Endothelial cell of umbilical vein (primary cell): ENCODE measurements at places on chromosomes 4 and X. TPM values are rescaled to one million over a fixed set of nuclear protein-coding genes. Genes with fewer than 3 reads are reported as not detected.

- DNase-seq = no peak
Measured at GRCh38 chrX:101744085-101744484, 84.4 kb upstream of the ARMCX2 start.

- DNase-seq = no peak
Measured at GRCh38 chrX:56764975-56765791, 36.1 kb downstream of the NBDY start.

- no peak for DNase-seq
Measured at GRCh38 chrX:38678821-38679220, 117.5 kb downstream of the TSPAN7 start.

DNA sequence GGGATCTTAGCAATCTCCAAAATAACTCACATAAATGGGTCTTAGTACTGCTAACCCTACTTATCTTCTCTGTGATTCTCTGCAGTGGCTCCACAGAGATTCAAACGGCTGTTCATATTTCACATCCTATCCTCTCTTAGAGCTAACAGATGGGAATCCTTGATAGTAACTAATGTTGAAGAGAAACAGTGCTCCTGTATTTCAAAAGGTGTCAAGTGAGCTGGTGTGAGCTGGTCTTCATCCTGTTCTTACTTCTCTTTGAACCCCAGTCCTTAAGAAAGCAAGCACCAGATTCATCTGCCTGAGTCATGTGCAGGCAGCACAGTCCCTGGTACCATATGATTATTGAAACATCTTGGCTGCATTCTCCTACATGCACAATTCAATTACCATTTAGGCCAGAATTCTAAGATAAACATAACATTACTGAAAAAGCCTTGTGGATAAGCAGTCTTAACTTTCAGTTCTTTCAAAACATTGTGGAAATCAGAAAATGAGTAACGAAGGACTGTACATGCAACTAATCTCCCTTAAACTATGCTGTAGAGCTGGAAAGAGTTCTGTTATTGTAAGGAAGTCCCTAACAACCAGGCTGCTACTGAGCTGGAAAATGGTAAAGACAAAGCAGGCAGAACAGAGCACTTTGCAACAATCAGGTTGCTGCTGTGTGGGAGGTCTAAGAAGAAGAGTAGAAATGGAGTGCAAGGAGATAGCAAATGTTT lies 153.1 kb downstream of the NPNT start:
- DNase-seq = peak; percentile 42

GRCh38 chr4:42965326-42965725 lies 72.8 kb downstream of the GRXCR1 start:
- DNase-seq = no peak

DNA sequence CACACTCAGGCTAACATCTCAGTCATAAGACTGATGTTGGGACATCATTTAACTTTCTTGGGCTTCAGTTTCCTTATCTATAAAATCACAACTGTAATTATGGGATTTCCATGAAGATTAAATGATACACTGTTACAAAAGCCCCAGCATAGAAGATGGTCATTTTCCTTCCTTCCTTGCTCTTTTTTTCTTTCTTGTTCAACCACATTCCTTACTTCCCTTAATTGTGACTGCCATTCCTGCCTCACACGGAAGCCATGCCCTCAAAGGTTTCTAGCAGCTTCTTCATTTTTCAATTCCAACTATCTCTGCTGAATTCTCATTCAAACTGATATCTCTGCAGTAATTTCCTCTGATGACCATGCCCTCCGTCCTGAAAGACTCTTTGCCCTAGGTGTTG lies 311.8 kb downstream of the PPP3CA start:
- no peak for DNase-seq

DNA sequence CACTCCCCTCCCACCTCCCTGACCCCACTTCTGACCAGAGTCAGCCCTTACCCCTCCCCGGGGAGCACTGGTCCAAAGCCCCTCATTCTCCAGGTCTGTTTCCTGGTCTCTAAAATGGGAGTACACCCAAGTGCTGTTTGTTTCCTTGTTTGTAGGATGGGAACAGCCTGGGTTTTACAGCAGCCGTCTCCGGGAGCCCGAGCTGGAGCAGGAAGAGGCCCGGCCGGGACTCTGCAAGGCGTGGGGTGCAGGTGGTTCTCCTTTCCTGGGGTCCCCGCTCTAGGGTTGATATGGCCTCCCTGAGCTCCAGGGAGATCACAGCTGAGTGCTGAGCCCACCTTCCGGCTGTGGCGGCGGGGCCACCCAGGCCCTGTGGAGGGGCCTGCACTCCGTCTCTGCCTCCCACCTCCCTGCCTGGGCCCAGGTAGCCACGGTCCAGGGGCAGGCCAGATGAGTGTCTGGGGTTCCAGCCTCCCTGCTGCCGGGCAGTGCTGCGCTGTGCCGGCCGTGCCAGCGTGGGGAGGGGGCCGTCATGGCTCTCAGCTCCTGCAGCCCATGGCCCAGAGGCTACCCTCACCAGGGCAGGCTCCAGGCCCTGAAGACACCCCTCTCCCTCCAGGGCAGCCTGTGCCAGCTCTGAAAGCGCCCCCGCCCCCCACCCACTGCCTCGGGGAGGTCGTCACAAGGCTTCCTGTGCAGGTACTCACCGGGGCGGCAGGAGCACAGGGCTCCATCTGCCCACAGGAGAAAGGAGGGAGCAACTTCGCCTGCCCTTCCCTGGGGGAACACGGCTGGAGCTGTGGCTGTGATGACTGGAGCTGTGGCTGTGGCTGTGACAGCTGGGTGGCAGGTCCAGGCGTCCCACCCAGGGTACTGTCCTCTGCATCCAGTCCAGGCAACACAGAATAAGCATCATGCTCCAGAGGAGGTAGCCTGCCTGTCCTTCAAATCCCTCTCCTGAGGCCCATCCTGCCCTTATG lies 98.8 kb downstream of the ADRA2C start:
- no peak for DNase-seq

The ZNF630 gene
- 1.5 and 1.6 TPM in 2 replicates for total RNA-seq

GRCh38 chr4:6364581-6364980 lies 94.9 kb downstream of the WFS1 start:
- no peak for DNase-seq

- DNase-seq = peak; percentile 39
Measured at GRCh38 chrX:40748977-40749376, 13.6 kb upstream of the MED14 start.

- DNase-seq = peak; percentile 44
Measured at GRCh38 chrX:24146283-24146949, 3.1 kb upstream of the ZFX start.

GRCh38 chrX:19630228-19630627 lies 114.9 kb upstream of the MAP3K15 start:
- no peak for DNase-seq

The YY2 gene
- total RNA-seq = 2.4 and 3.0 TPM in 2 replicates

DNA sequence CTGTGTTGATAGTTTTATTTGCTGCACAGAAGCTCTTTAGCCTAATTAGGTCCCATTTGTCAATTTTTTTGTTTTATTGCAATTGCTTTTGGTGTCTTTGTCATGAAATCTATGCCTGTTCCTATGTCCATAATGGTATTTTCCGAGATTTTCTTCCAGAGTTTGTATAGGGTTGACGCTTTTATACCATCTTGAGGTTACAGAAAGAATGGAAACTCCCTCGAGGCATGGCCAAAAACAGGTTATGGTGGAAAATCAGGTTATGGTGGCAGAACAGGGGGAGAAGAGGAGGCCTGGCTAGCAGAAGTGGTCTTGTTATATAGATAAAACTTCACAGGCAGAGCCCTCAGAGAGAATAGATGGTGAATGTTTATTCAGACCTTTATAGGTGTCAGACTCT lies 21.6 kb downstream of the OPHN1 start:
- DNase-seq = no peak

DNA sequence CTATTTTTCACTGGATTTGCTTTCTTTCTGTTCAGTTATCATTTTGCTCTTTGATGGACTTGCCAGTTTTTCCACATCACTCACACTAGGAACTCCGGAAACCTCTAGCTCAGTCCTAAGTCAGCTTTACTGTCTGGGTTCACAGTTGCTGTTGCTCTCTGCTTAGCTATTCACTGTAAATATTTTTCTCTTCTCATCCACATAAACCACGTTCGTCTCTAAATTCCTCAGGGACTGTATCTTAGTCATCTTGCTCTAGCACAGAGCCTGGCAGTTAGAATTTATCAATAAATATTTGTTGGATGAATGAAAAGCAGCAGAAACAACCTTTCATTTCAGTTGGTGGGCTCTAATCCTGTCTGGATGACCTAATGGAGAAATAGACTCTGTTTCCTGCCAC lies 119.4 kb upstream of the DMD start:
- DNase-seq = no peak

DNA sequence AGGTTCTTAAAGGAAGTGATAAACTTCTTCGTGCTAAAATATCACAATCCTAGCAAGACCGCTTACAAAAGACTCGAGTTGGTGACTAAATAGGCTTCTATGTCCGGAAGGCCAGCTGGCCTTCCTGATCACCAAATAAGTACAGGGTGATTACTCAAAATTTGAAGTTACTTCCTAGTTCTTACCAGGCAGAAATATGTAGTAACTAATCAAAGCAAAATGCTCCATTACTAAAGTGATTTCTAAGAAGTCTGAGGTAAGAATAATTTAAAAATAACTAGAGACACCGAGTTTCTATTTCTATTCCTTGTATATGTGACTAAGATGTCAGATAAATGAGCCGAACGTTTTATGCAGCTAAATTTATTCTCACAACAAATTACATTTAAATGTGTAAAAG lies 62.2 kb downstream of the NSUN7 start:
- DNase-seq = no peak

The POLN gene
- total RNA-seq = 3.1 and 4.2 TPM in 2 replicates

The TRIM2 gene
- total RNA-seq = 16.4 and 19.7 TPM in 2 replicates

GRCh38 chr4:41882625-41883347 lies 52.4 kb upstream of the TMEM33 start:
- peak; percentile 35 for DNase-seq

- DNase-seq = peak; percentile 28
Measured at GRCh38 chr4:113849771-113850170, 88.2 kb upstream of the CAMK2D start.

The PSAPL1 gene
- not detected in 2 replicates for total RNA-seq

DNA sequence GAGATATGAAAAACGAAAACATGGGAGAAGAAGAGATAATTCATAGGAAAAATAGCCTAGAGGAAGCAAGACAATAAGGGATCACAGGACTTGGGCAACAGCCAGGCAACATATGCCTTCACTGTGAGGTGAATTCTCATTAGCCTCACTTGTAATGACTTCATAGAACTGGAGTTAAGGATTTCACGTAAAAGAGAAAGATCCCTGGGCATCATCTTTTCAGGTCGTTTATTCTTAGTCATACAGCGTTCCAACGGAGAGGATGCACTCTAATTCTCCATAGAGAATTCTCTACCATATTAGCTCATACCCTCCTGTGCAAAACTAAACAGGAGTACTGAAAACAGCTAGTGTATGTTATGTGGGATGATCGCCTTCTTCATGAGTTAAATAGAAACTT lies 1.4 kb downstream of the PRKG2 start:
- no peak for DNase-seq

GRCh38 chrX:9146657-9147056 lies 112.7 kb upstream of the FAM9B start:
- no peak for DNase-seq

The PPM1K gene
- 8.6 and 10.4 TPM in 2 replicates for total RNA-seq
